ENCODE measurements at places on chromosomes 1 and 21.

DNA sequence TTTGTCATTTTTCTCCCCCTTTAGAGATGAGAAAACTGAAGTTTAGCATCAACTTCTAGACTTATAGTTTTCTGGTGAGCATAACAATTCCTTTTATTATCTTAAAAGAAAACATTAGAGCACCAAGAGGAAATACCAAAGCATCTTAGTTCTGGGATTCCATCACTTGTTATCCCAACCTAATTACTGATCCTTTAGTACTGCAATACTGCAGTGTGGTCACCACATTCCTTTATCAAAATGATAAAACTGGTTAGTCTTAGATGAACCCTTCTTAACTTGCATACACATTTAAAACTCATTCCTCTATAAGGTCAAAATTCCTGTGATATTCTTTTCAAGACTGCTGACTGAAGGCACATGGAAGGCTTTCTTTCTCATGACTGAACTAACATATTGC, 23.1 kb downstream of the SOD1 start:
- H3K27ac ChIP-seq, result no peak overlapping the region
- no peaks in the 10 kb centered on the region for H3K4me1 ChIP-seq
- no peak overlapping the region for H3K4me3 ChIP-seq

GRCh38 chr1:211329764-211330201, 3.1 kb downstream of the TRAF5 start:
- H3K27me3 ChIP-seq, result peaks cover 20% of the 10 kb centered on the region
- DNase-seq, result no peak
- H3K4me1 ChIP-seq, result peaks cover 25% of the 10 kb centered on the region
- H3K36me3 ChIP-seq, result peaks cover 11% of the 10 kb centered on the region

- H3K36me3 ChIP-seq, result no peaks in the 10 kb centered on the region
- no peak overlapping the region for H3K27ac ChIP-seq
- no peak overlapping the region for H3K4me3 ChIP-seq
- H3K27me3 ChIP-seq, result no peaks in the 10 kb centered on the region
Observed at GRCh38 chr1:26607186-26607585, 77.6 kb downstream of the RPS6KA1 start.

DNA sequence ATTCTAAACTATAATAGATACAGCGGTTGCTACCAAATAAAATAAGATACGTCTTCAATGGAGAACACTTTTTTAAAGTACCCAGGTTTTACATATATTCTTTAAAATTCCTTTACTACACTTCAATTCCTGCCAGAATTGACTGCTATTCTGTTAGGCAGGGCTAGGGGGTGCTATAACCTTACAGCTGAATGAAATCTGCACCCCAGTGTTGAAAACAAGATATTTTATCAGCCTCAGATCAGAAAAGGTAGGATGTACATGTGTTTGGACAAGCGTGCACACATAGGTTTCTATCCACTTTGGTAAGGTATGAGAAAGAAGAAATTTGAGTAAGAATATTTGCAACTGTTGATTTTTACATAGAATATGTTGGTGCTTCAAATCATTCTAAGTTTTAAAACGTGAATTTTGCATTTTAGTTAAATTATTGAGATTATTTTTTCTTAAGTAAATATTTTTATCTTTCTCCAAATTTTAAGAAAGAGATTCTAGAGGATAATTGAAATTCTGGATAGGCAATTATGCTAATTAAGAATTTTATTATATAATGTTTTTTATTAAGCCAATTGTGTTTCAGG, 490.8 kb upstream of the ADGRL4 start:
- no peak overlapping the region for H3K27ac ChIP-seq
- peak; percentile 47 for DNase-seq
- H3K36me3 ChIP-seq, result no peaks in the 10 kb centered on the region
- H3K4me3 ChIP-seq, result no peak overlapping the region

Data from endothelial cell (in vitro differentiated cells).